ENCODE measurements at places on chromosomes 3 and 15.

DNA sequence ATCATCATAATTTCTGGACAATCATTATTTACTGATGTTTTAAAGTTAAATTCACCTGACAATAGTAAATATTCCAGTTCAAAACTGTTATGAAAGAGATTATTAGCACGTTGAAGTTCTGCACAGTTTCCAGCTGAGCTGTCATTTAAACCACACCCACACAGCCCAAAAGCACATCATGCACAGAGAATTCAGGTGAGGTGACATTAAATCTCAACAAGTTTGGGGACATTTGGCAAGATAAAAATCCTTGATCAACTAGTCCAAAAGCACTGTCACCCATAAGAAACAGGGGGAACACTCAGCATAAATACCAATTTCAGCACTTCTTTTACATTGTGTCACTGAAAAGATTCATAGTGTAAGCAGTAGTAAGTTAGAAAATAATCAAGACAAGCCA lies 6.9 kb downstream of the NCEH1 start:
- DNase-seq = no peak

DNA sequence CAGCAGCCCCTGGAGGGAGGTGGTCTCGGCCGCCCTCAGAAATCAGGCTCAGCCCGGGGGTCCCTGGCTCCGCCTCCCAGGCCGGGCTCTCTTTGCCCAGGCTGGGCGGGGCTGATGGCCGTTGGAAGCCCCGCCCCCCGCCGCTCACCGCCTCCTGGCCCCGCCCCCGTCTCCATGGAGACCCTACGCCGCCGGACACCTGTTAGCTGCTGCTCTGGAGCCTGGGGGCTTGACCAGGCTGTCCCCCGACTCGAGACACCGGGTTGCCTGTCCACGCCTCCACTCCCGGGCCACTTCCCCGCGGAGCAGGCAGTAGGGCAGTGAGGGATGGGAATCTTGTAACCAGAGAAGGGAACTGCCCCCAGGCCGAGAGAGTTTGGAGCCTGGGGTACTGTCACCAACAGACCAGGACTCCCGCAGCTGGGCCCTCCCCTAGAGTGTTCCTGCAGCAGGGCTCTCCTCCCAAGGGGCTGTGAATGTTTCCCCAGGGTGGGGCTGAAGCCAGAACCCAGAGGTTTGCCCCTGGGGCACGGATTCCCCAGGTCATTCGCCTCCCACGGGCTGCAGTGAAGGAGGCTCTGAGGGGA lies 27.8 kb upstream of the RPL32 start:
- DNase-seq = no peak

- DNase-seq = no peak
These were observed 78.1 kb downstream of the ITGB5 start for GRCh38 chr3:124809039-124809438.

DNA sequence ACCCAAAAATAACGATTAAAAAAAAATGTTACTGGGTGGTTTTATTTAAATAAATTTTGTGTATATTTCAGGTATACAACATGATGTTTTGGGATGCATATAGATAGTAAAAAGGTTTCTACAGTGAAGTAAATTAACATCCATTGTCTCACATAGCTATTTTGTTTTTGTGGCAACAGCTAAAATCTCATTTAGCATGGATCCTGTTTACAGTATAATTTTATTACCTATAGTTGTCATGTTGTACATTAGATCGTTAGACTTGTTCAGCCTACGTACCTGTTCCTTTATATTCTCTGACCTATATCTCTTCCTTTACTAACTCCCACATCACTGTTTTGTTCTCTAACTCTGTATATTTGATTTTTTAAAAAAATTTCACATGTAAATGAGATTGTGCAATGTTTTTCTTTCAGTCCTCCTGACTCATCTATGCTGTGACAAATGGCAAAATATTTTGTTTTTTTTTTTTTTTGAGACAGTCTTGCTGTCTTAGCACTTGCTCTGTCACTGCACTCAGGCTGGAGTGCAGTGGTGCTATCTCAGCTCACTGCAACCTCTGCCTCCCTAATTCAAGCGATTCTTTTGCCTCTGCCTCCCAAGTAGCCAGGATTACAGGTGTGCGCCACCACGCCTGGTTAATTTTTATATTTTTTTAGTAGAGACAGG lies 45.6 kb downstream of the OIP5 start:
- no peak for DNase-seq

DNA sequence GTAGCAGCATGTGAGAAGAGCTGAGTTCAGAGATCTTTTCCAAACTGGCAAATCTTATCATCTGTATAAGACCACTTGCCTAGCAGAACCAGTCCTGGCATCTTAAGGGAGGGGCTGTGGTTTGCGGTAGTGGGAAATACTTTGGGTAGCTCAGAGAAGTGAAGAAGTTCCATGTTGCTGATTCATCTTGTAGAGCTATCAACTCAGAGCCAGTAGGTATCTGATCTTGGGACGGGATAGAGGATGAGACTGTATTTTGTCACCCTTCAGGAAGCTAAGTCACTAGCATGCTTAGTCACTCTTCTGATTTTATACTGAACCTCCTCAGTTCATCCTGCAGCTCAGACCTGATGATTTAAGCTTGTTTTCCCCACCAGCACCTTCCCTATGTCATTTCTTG lies 211.4 kb downstream of the NR1D2 start:
- peak; percentile 49 for DNase-seq

DNA sequence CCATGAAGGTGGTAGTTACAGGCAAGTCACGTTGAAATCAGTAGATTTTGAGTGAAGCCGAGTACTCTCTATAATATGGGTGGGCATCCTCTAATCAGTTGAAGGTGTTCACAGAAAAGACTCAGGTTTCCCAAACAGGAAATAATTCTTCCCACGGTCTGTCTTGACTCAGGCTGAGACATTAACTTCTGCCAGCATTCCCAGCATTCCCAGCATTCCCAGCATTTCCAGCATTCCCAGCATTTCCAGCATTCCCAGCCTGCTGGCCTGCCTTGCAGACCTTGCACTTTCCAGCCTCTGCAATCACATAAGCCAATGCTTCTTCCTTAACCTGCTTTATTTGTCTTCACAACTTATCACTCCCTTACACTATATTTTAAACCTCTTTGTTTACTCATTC lies 542.3 kb upstream of the ROBO2 start:
- DNase-seq = no peak

GRCh38 chr3:98188545-98188944 lies 22.0 kb downstream of the OR5H15 start:
- peak; percentile 7 for DNase-seq

DNA sequence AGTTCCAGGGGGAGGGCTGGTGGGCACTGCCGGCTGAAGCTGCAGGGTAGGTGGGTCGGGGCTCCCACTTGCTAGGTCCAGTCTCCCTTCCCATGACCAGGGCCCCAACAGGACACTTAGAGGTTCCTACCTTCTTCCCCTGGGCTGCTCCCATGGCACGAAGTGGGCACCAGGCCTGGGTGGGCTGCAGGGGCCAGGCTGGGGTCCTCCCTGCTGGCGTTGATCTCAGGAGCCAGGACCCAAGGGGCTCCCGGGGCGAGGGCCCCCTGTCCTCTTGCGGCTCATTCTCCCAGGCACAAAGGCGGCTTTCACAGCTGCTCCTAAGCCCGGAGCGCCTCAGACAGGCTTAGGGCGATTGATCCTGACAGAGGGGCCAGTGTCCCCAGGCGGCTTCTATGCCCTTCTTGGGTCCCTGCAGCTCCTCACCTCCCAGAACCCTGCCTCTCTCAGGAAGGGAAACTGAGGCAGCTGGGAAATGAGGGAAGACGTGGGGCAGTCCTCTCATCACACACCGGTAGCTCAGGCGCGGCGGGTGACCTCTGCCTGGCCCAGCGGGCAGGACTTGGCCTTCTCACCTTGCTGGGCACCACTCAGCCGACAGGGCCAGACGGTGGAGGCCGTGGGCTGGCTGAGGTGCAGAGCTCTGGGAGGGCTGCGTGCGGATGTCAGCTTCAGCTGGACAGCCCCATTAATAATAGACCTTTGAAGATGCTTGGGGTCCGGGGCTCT lies 39.6 kb downstream of the FAM3D start:
- DNase-seq = no peak

GRCh38 chr3:74561881-74562280 lies 52.6 kb downstream of the CNTN3 start:
- no peak for DNase-seq

GRCh38 chr3:51620543-51620942 lies 50.5 kb upstream of the TEX264 start:
- DNase-seq = no peak

DNA sequence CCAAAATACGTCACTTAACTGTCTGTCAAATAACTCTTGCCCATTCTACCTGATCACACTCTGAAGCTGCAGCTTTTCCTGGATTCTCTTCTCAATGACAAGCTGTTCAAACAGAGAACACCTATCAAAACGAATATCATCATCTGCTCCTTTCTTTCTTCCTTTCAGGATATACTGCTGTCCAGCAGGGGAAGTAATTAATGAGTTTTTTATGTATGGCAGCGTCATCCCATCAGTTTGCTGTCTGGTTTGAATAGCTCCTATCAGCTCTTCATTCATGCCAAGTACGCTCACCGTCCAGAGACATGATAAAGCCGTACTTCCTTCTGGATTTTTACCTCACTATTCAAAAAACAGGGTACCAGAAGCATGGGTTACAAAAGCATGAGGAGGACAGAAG lies at the start of gene CHRM5:
CHRM5 (plus strand) TSS at position 274 of the 400 bp plus-strand sequence. CDS start 94,221 bp downstream, outside the sequence.
- DNase-seq = no peak

- DNase-seq = no peak
These were observed 670 bp upstream of the ATP13A3 start for GRCh38 chr3:194487289-194488054.

DNA sequence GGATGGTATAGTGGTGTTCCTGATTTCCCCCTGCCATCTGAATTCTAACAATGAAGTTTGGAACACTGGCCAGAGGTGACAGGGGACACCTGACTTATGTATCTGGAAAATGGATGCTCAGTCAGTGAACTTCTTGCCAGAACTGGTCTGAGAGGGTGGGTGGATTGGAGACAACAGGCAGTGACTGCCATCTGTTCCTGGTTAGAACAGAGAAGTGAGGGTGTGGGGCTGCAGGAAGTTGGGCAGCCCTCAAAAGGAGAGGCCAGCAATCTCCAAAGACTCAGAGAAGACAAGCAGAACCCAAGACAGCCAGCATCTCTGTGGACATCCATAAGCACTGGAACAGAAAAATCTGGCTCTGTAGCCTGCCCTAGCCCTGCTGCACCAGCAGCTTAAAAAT lies 50.5 kb downstream of the ANP32A start:
- no peak for DNase-seq

Measured in HCT116 (cell line).